RKO (cell line): ENCODE measurements at places on chromosomes 13 and 19.
A peak's percentile ranks its signal among the peaks of the same experiment; 100 is the strongest.

DNA sequence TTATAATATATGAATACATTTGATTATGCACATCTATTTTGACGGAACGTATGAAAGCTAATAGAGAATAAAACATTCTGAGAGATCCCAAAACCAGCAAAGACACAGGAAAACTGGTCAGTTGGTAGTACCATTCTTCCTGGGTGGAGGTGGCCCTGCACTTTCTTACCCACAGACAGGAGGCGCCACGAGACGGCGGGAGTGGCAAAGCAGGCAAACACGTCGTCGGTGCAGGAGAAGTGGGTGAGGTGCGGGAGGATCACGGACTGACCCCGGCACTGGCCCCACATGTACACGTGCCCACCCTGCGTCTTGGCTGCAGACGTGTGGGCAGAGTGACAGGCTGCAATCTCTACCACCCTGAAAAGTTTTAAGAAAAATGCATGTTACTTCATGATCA, 36.1 kb downstream of the RCBTB1 start:
- DNase-seq: no peak

- no peak for DNase-seq
Measured at GRCh38 chr13:22200440-22200839, 529.6 kb downstream of the FGF9 start.

GRCh38 chr13:83056269-83056668, 826.0 kb downstream of the SLITRK1 start:
- DNase-seq: no peak

- DNase-seq: no peak
Measured at GRCh38 chr13:97495678-97496077, 61.7 kb downstream of the RAP2A start.

DNA sequence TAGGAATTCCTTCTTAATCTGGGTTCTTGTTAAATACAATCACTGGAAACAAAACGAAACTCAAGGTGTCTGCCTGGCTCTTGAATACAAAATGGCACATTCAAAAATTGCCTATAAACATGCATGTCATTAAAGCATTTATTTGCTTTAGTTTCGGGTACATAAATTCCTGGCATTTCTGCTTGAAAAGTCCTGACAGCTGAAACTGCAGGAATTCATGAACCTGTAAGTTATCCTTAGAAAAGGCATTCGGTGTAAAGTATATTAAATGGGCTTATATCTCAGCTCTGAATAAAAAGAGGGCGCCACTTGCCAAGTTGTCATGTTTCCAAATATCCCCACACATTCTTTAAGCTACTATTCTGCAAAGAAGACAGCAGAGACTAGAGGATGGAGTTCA, 32.9 kb downstream of the RXFP2 start:
- no peak for DNase-seq

GRCh38 chr19:29836409-29836825, 24.6 kb downstream of the CCNE1 start:
- DNase-seq: no peak

- peak; percentile 61 for DNase-seq
Measured at GRCh38 chr19:16315825-16316505, 8.7 kb upstream of the KLF2 start.

- no peak for DNase-seq
Measured at GRCh38 chr19:2089727-2090053, 6.4 kb downstream of the MOB3A start.

DNA sequence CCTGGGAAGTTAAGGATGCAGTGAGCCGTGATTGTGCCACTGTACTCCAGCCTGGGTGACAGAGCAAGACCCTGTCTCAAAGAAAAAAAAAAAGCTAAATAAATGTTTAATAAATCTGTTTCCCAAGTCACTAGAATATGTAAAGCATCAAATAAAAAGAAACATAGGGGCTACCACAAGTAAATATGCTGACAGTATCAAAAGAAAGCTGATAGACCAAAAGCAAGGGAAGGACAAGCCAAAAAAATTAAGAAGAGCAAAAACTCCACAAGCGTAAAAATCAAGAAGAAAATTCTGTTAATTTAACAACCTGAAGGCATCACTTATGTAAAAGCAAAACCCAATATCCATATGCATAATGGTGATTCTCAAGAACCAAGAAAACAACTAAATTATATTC, 9.7 kb downstream of the KPNA3 start:
- DNase-seq: no peak

- DNase-seq: no peak
Measured at GRCh38 chr13:108313382-108313781, 43.9 kb downstream of the TNFSF13B start.

DNA sequence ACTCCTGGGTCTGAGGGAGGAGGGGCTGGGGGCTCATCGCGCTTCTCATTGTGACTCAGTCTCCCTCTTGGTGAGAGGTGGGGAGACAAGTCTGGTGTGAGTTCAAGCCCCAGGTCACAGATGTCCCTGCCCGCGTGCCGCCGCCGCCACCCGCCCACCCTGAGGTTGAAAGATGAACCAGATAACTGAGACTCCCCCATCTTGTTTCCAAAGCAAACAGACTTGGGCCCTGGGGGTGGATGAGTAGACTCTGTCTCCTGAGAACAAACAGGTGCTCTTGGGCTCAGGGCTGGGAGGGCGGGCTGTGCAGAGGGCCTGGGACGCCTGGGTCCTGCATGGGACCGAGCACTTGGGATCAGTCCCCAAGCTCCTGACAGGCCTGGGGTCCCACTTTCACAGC, 567 bp downstream of the SBK2 start:
- no peak for DNase-seq

GRCh38 chr13:38875186-38875875, 115.3 kb downstream of the STOML3 start:
- DNase-seq: no peak

- DNase-seq: peak; percentile 60
Measured at GRCh38 chr19:58279042-58279924, 528 bp downstream of the ZNF8 start.

DNA sequence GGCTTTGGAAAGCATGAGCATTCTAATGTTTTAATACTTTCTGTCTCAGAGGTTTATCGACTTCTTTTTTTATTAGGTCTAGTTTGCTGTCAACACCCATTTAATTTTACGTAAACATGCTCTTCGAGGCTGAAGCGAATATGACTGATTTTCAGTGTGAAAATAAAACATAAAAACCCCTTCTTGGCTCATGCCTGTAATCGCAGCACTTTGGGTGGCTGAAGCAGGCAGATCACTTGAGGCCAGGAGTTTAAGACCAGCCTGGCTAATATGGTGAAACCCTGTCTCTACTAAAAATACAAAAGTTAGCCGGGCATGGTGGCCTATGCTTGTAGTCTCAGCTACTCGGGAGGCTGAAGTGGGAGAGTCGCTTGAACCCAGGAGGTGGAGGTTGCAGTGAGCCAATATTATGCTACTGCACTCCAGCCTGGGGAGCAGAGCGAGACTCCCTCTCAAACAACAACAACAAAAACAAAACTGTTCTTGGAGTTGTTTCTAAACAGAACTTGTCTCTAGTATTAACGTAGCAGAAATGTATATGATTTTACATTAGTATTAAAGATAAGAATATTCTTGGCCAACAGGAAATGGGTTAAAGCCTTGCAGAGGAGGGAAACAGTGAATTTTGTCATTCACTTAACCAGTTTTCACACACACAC, 7.1 kb upstream of the IGFL3 start:
- no peak for DNase-seq

GRCh38 chr13:113907635-113908617, 44.0 kb upstream of the GAS6 start:
- no peak for DNase-seq

DNA sequence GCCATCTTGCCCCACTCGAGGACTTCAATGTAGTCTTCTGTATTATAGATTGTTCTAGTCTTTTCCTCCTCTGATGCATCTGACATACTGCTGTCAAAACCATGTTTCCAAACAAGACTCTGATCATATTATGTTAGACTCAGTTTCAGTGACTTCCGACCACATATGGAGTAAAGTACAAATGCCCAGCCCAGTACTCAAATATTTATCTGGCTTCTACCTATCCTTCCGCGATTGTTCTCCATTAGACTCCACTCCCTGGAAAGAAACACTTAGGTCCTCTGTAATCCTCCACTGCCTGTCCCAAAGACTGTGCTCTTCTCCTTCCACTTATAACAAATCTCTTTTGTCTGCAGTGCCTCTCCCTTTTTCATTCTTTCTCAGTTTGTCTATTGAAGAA, 439.5 kb downstream of the EFNB2 start:
- no peak for DNase-seq

GRCh38 chr19:38839816-38840582, 8.4 kb upstream of the ECH1 start:
- DNase-seq: no peak

DNA sequence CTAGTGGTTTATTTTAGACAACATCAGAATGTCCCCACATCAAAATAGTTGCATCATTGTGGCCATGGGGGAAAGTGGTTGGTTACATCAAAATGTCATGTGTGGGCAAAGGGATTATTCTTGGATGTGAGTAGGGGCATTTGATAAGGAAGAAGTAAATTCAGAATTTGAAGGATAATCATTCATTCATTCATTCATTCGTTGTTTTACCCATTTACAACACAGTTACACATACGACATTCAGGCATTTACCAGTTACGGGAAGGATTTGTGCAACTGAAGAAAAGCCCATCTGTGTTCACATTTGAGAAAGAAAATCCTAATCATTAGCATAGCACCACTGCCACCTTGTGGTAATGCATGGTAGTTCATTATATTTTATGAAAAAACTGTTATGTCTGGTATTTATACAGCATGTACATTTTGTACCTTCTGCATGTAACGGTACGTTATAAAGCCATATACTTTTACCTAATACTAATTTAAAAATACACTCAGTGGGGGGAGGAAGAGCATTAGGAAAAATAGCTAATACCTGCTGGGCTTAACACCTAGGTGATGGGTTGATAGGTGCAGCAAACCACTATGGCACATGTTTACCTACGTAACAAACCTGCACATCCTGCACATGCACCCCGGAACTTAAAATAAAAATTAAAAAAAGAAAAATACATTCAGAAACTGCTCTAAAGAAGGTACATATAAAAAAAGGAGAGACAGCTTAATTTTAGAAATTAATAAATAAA, 62.1 kb downstream of the DGKH start:
- peak; percentile 77 for DNase-seq

GRCh38 chr19:23916991-23917390, 2.3 kb downstream of the ZNF726 start:
- DNase-seq: peak; percentile 12

DNA sequence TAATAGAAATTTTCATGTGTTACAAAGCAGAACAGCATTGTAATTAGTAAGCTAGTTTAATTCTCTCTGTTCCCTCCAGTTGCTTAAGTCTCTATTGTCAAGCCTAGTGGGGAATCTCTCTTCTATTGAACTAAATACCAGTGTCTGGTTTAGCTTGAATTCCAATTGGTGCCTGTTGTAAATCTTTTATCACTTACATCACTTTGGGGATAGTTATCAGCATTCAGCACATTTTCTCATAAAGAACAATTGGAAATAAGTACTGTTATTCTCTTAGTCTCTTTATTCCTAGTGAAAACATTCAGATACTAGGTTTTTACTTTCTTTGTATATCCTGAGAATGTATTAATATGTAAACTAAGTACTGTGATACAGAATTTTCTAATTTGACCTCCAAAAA, 25.2 kb downstream of the IPO5 start:
- peak; percentile 47 for DNase-seq

GRCh38 chr19:49744946-49745381, 18.1 kb downstream of the TSKS start:
- DNase-seq: no peak

DNA sequence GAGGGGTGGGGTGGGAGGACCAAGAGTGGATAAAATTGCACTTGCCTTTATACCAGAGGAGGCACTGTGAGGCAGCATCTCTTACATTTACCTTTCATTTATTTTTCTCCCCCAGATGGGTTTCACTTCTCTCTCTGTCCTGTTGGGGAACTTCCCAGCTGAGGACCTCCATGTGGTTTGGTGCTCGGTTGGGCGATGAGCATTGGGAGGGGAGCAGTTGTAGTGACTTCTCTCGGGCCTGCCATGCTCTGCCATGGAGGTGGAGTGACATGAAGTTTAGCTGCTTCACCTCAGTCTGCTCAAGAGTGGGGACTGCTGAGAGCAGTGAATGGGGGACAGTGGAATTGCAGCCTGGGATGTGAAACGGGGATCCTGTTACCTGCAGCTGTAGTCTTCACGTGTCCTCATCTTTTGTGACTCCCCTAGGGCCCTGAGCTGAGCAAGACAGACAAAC, 23.1 kb upstream of the CXCL17 start:
- DNase-seq: no peak

GRCh38 chr13:83121896-83122295, 760.4 kb downstream of the SLITRK1 start:
- DNase-seq: no peak

- no peak for DNase-seq
Measured at GRCh38 chr13:51432576-51432975, 20.3 kb downstream of the INTS6 start.

DNA sequence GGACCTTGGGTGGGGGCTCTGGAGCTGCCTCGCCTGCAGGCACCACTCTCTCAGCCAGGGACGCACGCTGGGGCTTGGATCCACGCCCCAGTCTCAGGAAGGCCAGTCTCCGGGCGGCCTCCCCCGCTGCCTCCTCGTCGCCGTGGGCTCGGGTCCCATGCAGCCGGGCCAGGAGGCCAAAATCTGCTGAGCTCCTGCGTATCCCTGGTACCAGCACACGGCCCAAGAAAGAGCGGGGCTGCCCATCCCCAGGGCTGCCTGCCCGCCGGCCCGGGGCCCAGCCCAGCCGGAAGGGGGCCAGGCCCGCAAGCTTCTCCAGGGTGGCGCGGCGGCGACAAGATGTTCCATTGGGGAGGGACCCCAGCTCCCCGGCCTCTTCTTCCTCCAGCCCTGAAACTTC, 6.7 kb downstream of the EXOC3L2 start:
- DNase-seq: no peak

- no peak for DNase-seq
Measured at GRCh38 chr19:19420570-19421298, 15.3 kb downstream of the GATAD2A start.

DNA sequence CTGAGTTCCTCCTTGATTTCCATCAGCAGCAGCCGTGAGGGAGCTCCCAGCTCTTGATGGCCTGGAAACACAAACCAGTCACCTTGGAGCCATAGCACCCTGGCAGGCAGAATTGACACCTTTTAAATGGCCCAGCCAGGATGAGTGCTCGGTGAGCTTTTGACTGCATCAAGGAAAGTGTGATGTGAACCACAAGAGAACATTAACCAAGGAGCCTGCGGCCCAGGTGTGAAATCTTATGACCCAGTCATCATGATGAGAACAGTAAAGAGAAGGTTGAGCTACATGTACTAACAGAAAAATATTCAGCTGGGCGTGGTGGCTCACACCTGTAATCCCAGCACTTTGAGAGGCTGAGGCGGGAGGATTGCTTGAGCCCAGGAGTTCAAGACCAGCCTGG, 22.8 kb downstream of the SUGP2 start:
- no peak for DNase-seq

DNA sequence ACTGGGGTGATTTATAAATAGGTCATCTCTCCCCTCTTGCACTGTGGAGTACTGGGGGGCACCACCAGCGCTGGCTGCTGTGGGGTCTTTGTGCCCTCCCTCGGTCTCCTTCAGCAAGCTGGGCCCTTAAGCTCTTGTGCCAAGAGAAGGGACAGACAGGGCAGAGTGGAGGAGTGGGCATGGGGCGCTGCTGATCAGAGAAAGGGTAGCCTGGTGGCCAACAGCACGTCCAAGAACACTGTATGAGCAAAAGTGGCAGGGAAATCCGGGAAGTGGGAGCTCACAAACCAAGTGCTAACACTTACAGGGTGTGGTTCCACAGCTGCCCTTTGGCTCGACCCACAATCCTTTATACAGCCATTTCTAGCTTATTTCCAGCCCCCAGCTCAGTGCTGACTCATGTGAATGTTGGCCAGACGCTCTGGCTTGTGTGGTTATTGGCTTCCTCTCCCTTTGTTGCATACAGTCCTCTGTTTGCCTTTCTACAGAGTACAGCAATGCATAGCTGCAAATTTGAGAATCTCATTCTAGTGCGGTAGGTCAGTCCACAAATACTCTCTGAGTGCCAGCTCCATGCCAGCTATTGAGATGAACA, 298.8 kb downstream of the SHISA2 start:
- no peak for DNase-seq
